ENCODE measurements at places on chromosomes 16 and 17.
A peak's percentile ranks its signal among the peaks of the same experiment; 100 is the strongest.

GRCh38 chr16:81723098-81723723 lies 55.9 kb upstream of the PLCG2 start:
- DNase-seq: peak; percentile 82

- no peak for DNase-seq
Observed at GRCh38 chr17:76420356-76421043, 32.5 kb downstream of the UBE2O start.

DNA sequence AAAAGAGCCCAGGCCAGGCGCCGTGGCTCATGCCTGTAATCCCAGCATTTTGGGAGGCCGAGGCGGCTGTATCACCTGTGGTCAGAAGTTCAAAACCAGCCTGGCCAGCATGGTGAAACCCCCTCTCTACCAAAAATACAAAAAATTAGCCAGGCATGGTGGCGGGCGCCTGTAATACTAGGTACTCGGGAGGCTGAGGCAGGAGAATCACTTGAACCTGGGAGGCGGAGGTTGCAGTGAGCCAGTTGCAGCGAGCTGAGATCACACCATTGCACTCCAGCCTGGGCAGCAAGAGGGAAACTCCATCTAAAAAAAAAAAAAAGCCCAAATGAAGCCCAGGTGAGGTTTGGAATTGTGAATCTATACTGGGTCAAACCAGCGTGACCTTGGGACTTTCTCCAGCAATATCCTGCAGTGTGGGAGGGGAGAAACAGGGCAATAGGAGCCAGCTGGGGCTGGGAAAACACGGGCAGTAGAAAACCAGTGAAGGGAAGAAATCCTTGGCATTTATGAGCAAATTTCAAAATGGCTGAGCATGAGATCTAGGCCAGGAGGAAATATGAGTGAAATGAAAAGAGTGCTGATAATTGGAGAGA lies 8.2 kb upstream of the DHX8 start:
- no peak for DNase-seq

DNA sequence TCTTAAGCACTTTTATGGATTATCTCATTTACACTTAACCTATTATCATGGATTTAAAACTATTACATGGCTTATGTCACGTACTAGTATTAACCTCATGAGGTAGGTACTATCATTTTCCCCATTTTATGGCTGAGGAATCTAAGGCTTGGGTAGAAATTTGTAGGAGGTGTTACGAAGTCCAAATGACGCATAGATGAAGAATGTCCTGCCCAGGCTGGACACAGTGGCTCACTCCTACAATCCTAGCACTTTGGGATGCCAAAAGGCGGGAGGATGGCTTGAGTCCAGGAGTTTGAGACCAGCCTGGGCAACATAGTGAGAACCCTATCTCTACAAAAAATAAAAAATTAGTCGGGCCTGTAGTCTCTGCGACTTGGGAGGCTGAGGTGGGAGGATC lies 4.8 kb upstream of the C1QL1 start:
- DNase-seq: peak; percentile 99

- no peak for DNase-seq
Observed at GRCh38 chr17:82681547-82681946, 17.0 kb downstream of the RAB40B start.

DNA sequence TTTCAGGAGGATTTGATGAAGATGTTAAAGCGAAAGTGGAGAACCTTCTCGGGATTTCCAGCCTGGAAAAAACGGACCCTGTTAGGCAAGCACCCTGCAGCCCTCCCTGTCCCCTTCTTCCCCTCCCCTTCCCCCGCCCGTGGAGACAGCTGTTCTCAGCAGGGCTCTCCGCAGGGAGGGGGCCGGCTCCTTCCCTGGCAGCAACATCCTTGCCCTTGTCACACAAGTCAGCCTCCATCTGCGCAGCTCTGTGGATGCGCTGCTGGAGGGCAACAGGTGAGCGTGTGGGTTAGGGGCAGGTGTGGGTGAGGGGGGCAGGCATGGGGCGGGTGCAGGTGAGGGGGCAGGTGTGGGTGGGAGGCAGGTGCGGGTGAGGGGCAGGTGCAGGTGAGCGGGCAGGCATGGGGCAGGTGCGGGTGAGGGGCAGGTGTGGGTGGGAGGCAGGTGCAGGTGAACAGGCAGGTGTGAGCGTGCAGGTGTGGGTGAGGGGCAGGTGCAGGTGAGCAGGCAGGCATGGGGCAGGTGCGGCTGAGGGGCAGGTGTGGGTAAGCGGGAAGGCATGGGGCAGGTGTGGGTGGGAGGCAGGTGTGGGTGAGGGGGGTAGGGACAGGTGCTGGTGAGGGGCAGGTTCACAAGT lies 9.4 kb downstream of the CYBC1 start:
- DNase-seq: no peak

DNA sequence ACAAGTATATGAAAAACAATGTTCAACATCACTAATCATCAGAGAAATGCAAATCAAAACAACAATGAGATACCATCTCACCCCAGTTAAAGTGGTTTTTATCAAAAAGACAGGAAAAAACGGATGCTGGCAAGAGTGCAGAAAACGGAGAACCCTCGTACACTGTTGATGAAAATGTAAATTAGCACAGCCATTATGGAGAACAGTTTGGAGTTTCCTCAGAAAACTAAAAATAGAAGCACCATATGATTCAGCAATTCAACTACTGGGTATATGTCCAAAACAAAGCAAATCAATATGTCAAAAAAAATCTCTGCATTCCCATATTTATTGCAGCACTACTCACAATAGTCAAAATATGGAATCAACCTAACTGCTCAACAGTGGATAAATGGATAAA lies 50.1 kb upstream of the CES5A start:
- DNase-seq: no peak

- DNase-seq: no peak
Observed at GRCh38 chr16:22337045-22337444, 37.4 kb downstream of the CDR2 start.

DNA sequence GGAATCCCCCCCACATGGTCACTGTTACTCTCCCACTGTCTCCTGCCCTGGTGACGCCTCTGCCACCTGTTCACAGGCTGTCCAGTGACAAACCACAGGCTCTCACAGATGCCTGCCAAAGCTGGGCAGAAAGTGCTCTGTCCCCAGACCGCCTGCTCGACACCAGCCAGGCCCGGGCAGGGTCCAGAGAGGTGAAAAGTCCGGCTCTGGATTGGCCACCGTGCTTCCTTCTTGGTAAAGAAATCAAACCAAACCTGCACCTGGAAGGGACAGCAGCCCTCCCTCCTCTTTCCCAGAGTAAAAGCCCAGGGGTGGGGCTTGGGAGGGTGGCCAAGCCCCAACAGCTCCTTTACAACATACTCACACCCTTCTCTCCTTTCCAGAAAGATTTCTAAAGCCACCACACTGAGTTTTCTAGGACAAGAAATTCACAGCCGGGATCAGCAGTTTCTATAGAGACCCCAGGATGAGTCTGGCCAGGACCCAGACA lies 6.2 kb downstream of the PCGF2 start:
- no peak for DNase-seq

DNA sequence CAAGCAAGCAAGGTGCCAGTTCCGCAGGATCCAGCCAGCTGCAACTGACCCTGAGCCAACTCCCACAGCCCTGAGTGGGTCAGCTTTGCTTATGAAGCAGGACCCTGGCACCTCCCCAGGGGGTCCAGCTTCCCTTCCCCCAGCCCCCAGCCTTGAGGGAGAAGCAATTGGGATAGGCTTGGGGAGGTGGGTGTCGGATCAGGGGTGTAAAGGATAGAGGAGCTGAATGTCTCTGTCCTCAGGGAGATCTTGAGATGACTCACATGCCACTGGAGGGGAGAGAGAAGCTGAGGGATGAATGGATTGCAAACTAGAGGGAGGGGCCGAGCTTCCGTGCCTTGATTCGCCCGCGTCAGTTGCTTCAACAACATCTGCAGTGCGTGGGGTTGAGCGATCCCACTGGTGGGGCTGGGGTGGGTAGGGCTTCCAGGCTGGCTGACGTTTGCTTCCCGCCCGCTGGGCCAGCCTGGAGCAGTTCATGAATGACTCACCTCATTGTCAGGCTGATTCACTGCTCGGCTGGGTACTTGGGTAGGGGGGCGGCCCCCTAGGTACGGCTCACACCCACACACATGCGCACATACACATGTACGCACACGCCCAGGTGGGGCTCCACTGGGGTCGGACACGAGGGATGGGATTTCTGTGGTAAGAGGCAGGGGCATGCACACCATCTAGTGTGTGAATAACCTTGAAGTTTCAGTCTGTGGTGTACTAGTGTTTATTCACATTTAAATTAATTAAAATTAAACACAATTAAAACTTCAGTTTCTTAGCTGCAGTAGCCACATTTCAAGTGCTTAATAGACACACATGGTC lies 3.6 kb upstream of the HROB start:
- DNase-seq: peak; percentile 95

DNA sequence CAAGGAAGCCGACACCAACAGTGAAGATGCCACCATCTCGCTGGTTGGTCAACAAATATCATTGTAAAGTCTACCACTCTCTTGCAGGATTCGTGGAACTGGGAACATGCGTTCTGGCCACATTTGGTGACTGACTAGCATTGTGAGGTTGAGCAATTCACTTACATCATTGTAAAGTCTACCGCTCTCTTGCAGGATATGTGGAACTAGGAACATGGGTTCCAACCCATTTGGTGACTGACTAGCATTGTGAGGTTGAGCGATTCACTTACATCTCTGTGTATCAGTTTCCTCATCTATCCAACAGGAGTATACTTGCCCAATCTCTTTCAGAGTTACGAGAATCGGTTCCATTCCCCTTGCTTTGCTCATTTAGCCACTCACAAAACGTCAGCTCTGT lies 42.6 kb upstream of the RPH3AL start:
- no peak for DNase-seq

DNA sequence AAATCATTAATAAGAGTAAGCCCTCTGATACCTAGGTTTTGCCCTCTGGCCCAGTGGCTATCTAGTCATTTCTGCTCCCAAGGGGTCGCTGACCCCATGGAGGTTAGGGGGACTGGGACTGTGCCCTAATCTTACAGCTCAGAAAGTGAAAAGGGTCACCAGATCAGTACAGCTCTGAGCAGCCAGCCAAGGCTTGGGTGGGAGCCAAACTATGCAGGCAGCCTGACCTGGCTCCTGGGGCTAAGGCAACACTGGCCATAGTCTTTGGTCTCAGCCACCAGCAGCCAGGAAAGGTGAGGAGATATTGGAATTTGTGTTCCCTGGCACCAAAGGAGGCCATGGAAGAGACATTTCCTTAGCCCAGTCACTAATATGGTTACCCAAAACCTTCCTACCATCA lies 67.6 kb downstream of the ASIC2 start:
- DNase-seq: no peak

GRCh38 chr17:37769050-37769449 lies 24.2 kb upstream of the HNF1B start:
- DNase-seq: no peak

- peak; percentile 91 for DNase-seq
Observed at GRCh38 chr16:30658731-30659506, 688 bp downstream of the FBRS start.

- peak; percentile 97 for DNase-seq
Observed at GRCh38 chr17:75557075-75557851, 30.3 kb upstream of the MYO15B start.

DNA sequence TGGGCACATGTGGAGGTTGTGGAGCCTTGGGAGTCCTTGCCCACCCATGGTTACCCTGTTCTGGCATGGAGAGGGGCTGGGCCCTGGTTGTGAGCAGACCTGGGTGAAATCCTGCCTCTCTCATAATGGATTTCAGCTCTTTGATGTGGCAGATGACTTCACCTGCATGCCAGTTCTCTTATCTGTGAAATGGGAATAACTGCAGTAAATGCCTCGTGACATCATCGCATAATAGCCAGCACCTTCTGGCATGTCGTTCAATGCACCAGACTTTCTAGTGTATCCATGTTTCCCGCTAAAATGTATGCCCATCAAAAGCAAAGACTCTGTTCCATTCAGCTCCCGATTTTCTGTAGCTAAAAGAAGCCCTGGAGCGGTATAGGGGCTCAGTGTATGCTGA lies 197.6 kb downstream of the MAF start:
- no peak for DNase-seq

GRCh38 chr16:78684030-78684611 lies 584.7 kb downstream of the WWOX start:
- peak; percentile 33 for DNase-seq

GRCh38 chr16:54027558-54027957 lies 259.0 kb downstream of the IRX3 start:
- DNase-seq: no peak

DNA sequence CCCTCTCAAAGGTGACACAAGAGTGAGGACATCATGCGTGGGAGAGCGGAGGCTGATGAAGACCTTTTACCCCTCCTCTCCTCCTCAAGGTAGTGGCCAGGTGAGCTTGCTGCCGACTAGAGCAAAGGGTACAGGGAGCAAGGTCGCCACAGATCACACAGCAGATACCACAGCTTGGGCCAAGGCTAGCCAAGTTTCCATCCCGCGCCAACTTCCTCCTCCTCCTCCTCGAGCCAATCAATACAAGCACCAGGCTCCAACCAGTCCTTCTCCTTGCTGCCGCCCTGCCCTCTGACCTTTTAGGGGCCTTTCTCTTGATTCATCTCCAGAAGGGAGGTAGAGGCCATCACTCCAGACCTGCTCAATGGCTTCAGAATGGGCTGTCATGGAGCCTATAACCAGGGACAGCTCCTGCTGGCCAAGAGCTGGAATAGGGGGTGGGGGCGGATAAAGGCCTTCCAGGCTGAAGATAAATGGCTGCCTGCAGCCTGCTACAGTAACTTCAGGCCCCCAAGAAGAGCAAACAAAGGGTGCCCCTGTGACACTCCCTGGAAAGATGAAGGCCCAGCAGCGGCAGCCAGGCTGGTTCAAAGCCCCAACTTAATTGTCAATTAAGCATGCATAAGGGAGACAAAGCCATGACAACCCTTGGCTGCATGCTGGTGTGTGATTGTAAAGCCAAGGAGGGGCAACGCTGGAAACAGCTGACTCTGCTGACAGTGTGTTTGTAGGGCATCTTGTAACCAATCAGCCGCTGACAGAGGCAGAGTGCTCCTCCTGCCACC lies 17.8 kb downstream of the HNF1B start:
- DNase-seq: no peak

DNA sequence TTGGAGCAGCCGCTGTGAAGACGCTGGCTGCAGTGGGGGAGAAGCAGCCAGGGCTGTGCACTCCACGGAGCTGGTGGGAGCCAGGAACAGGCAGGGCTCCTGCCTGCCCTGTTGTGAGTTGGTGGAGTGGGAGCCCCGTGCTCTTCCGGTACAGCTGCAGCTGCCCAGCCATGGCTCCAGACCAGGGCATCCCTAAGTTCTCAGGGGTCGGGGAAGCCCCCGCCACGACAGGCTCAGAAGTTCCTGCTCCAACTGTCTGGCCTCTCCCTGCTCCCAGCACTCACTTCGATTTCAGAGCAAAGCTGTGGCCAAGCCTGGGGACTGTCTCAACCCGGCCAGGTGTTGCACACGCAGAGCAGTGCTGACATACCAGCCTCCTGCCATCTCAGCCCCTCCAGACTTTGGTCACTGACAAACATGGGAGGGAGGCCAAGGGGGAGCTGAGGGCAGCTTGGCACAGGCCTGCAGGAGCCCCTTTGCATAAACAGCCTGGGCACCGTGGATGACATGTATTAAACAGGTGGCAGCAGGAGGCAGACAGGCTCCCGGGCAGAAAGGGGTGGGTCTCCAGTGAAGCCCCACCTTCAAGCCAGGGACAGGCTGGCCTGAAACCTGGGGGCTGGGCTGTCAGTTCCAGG lies 13.9 kb upstream of the KDM8 start:
- no peak for DNase-seq

GRCh38 chr17:58079300-58080033 lies 3.8 kb upstream of the DYNLL2 start:
- no peak for DNase-seq

GRCh38 chr17:42817866-42818265 lies 6.2 kb downstream of the BECN1 start:
- peak; percentile 50 for DNase-seq
